Fibroblast of villous mesenchyme (primary cell): ENCODE measurements at places on chromosomes 11 and 22.

DNA sequence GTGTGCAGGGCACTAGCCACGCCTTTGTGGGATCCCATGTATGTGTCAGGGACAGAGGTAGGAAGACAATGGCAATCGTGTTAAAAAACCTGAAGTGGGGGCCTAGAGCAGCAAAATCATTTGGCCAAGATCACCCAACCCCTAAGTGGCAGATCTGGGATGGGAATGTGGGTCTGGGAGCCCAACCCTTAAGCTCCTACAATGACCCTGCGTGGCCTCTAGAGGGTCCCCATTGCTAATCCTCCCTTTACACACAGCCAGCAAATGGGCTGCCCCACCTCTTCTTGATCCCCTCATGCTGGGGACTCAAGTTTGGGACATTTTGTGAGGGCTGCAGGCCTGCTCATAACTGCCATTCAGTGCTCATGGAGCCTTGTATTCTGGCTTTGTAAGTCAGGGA, 73.2 kb upstream of the SUSD2 start:
- no peak for DNase-seq

DNA sequence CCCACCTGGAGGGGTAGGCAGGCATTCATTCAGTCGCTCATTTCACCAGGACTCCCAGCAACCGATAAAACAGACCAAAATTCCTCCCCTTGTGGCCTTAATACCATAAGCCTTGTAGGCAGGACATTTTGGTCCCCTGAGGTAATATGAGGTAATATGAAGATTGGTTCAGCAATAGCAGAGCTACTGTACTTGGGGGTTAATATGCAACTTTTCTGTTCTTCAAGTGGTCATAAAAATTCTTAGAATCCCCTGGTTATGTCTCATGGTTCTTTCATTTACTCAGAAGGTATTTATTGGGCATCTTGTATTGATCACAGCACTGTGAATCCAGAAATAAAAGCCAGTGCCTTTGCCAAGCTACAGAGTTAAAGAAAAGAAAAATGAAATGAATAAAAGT, 29.8 kb downstream of the SHISA8 start:
- no peak for DNase-seq

DNA sequence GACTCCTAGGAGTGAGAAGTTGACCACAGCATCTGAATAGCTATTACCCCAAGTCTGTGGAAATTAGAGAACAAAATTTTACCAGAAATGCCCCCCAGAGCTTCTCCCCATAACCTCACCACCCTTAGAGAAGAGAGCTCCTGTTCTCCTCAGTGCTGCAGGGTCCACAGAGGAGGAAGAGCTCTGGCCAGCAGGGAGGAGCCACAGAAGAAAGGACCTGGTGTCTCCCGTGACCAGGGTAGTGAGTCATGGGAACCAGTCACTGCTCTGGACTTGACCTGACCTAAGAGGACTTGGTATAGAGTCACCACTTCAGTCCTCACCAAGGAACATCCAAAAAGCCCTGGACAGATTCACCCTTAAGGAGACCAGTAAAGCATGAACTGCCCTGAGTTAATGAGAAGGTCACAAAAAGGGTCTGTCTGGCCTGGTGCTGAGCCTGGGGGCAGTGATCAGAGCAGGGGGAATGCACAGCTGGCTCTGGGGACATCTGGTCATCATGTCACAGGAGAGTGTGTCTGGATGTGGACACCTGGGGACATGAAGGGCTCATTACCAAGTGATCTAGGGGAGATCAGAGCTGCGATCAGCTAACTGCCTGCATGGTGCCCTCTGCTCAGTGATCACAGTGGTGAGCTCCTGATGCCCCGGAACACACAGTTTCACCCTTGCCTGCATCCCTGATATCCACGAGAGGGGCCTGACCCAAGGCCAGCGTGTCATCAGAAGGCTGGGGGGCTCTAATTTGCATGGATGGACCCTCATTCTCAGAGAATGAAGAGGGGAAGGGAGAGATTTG, 103.3 kb upstream of the TOP3B start:
- DNase-seq, result peak; percentile 12

DNA sequence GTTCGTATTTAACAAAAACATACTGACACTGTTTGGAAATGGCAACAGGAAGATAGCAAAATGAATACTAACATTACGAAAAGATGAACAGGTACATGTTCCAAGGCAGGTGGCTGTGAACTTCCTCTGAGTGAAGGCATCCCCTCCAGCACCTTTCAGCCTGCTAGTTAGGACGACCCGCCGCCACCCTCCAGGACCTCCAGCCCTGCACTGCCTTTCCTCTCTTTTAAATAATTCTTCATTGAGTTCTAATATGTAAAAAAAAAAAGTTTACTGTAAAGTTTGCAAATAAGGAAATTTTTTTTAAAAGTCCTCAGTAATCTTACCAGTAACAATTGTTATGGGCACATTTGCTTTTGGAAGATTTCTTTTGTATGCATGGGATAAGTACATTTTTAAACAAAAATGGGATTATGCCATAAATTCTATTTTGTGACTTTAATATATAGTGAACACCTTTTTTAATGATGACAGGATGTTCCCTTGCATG, 6.0 kb downstream of the NEAT1 start:
- no peak for DNase-seq

DNA sequence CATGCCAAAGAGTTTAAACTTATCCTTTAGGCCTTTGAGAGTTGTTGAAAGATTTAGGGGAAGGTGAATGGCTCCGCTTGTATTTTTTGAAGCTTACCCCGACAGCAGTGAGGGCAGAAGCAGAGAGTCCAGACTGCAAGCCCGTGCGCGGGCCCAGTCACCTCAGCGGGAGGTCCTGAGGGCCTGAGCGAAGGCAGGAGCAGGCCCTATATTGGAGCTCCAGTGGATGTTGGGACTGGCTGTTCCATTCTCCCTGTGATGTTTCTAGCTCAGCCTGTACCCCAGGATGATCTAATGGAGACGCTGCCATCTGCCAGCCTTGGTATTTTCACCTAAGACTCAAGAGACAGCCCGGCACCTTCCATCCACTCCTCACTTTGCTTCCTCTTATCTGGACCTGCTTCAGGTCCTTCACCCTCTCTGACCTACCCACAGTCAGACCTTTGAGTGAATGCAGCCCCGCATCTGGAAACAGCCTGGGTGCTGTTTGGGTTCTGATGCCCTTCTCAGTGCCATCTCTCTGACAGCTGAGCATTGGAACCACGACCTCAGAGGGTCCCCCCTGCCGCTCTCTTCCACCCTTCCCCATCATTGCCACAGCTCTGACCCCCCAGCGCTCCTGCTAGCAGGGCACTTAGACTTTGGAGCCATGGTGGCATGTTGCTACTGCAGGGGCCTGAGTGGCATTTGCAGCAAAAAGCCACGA, 628.2 kb upstream of the CADM1 start:
- no peak for DNase-seq

DNA sequence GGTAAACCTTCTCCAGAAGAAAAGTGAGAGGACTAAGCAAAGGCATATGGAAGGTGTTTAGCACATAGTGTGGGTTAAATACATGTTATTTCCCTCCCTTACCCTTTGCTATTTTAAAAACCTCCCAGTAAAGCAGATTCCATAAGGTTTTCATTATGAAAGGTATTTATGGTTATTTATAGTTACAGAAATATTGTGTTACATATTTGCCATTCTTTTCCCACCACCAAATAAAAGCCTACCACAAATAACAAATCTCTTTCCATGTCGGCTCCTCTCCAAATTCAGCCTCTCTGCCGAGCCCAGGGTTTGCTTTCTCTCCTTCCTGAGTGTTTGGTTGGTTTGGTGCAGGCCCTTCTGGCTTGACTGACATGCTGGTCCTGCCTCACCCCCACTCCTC, 64.4 kb downstream of the INSC start:
- peak; percentile 77 for DNase-seq

- no peak for DNase-seq
Observed at GRCh38 chr11:121814962-121815361, 301.1 kb downstream of the BLID start.

GRCh38 chr11:15852179-15852578, 504.2 kb downstream of the SOX6 start:
- DNase-seq, result peak; percentile 32

DNA sequence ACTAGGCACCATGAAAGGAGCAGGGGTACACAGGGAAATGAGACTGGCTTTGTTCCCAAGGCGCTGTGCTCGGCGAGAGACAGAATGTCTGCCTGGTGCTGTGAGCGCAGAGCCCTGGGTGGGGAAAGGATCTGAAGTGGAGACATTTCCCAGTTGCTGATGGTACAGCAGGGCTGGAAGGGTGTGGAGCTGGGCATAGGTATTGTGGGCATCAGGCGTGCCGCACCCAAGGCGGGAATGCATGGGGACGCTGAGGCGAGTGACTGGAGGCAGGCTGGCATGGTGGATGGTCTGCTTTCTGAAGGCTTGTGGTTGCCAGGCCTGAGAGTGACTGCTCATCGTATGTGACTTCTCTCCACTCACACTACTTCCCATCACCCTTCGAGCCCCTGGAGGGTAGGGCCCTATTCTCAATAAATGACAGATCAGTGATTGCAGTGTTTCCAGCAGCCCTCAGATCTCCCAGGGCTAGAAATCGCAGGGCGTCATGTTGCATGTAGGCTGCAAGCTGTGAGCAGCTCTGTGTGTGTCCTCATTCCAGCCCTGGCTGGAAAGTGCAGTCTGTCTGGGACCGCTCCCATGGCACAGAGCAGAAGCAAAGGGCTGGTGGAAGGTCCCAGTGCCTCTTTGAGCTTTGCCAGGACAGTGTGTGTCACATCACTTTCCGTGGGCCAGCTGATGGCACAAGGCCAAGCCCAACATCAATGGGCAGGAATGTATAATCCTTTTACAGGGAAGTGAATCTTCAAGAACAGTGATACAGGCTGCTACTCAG, 67.7 kb downstream of the TBC1D22A start:
- peak; percentile 44 for DNase-seq

GRCh38 chr22:30217698-30218560, 28.6 kb downstream of the LIF start:
- no peak for DNase-seq

GRCh38 chr11:119759324-119759723, 30.3 kb upstream of the NECTIN1 start:
- peak; percentile 51 for DNase-seq

DNA sequence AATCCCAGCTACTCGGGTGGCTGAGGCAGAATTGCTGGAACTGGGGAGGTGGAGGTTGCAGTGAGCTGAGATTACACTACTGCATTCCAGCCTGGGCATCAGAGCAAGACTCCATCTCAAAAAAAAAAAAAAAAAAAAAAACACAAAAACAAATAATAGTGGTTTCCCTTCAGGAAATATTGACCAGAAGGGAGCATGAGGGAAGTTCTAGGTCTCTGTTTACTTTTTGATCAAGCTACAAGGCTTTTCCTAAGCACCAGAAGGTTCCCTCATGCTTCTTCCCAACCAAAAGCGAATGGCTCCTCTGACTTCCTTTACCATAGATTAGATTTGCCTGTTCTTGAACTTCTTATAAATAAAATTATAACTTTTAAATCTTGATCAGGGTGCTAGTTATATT, 18.3 kb downstream of the MYO18B start:
- DNase-seq, result no peak

- no peak for DNase-seq
Observed at GRCh38 chr11:73338279-73338678, 30.2 kb downstream of the ARHGEF17 start.

DNA sequence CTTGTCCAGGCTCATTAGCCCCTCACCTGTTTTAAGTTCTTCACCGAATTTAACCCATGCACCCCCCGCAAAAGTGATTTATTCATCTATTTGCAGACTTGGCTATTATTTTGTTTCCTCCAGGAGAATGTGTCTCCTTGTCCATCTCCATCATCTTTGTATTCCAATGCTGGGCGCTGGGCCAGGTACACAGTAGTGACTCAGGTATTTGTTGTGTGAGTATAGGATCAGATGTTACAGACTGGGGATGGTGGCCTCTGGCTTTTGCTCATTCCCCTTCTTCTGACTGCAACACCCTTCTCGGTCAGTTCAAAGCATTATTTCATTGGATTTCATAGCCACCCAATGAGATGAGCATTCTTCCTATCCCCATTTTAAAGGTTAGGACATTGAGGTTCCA, 408.2 kb downstream of the MN1 start:
- DNase-seq, result no peak

DNA sequence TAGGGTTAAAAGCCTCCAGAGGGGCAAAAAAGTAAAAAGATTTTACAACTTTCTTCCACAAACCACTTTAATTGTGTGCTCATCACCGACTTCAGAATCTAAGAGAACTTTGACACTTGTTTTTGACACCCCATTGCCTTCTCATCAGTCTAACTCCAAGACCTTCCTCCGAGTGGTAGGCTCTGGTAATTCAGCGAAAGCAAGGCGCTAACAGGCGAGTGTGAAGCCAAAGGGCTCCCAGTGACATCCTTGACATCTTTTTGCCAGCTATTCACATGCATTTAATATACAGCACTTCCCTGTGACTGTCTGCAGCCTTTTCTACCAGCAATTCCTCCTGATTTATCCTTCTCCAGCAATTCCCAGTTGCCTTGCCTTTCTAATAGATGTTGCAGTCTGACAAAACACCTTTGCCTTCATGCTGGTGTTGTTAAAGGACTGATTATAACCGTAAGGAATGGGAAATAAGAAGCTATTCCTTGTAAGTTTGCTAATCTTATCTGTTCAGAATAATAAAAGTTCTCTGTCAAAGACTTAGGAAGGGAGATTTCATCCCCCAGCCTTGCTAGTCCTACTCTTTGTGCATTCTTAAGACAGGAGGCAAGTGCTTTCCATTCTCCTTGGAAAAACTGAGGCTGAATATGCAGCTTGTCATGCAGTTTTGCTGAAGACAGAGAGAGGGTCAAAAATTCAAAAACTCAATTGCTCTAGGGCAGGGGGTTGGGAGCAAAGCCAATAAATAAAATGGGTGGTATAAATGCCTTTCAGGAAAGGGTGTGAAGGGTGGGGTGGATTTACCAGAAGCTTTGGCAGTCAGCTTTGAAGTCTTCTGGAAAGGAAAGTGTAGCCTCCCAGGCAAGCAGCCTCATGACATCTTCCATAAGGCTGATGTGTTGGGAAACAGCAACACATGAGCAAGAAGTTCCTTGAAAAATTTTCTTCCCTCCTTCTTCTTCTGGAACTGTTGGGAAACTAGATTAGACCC, 39.1 kb downstream of the SNX19 start:
- no peak for DNase-seq

GRCh38 chr11:33877038-33877437, 14.8 kb downstream of the LMO2 start:
- no peak for DNase-seq

- DNase-seq, result no peak
Observed at GRCh38 chr11:2462543-2462985, 17.8 kb downstream of the KCNQ1 start.

DNA sequence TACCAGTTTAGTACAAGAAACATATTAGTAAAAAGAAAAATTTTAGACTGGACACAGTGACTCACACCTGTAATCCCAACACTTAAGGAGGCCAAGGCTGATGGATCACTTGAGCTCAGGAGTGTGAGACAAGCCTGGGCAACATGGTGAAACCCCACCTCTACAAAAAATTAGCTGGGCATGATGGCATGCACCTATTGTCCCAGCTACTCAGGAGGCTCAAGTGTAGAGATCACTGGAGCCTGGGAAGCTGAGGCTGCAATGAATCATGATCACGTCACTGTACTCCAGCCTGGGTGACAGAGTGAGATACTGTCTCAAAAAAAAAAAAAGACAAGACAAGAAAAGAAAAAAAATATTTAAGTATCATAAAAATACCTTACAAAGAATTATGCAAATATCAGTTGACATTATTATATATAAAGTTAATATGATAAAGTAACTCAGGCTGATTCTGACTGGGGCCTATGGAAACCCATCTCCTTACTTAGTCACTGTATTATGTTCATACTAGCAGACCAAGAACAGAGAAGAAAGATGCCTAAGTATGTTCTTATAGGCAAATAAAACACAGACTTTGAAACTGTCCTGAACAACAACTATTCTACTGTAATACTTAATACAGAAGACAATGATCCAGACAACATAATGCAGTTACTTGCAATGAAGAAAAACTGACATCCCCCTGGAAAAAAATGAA, 27.3 kb downstream of the FAM168A start:
- no peak for DNase-seq

- DNase-seq, result peak; percentile 55
Observed at GRCh38 chr11:68643585-68643984, 40.8 kb upstream of the GAL start.
